ENCODE measurements at places on chromosomes 5 and 9. TPM values are rescaled to one million over a fixed set of nuclear protein-coding genes. Genes with fewer than 3 reads are reported as not detected.
A peak's percentile ranks its signal among the peaks of the same experiment; 100 is the strongest.

DNA sequence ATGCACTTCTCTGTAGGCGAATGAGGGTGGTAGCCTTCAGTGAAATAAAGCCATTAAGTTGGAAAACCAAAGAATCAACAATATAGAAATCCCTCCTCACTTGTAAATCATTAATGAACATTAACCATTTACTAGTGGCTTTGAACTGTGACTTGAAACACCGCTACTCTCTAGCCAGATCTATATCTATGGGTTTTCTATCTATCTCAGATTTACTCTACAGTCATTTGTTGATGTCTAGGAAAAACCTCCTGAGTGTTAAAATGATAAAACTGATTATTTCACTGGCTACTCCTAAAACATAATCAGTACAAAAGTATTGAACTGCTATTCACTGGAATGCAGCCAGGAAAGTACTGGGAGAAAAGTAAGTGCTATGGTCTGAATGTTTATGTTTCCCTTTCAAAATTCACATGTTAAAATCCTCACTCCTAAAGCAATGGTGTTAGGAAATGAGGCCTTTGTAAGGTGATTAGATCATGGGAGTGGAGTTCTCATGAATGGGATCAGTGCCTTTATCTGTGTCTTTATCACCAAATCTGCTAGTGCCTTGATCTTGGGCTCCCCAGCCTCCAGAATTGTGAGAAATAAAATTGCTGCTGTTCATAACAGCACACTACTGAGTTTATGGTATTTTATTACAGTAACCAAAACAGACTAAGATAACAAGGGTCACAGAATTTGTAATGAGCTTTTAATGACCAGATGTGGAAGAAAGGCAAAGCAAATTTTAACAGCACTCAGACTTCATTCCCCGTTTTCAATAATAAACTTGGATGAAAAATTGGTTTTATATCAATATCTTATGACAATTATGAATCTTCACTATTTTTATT, 8.6 kb upstream of the OXCT1 start:
- no peak overlapping the region for H3K4me3 ChIP-seq
- H3K4me1 ChIP-seq: peaks cover 12% of the 10 kb centered on the region
- no peak overlapping the region for H3K27ac ChIP-seq
- H3K27me3 ChIP-seq: peaks cover 9% of the 10 kb centered on the region

DNA sequence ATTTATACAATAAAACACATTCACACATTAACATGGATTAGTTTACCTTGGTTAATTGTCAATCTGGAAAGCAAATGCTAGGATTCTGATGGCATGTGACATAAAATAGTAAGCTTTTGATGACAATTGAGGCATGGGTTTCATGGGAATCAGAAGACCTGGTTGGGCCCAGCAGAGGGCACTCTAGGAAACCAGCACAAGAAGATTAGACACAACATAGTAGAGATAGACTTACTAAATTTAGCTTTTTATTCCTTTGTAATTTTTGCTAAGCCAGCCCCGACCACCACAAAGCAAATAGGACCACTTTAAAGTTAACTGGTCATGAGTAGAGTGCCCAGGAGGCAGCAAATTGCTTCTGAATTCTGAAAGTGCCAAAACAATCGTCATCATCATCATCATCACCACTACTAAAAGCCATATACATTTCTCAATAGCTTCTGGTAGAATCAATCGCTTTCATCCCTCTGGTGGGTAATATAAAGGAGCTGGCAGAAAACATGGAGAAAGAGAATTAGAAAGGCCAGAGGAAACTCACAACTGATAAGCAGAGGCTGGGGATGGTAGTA, 163.2 kb downstream of the ARRDC3 start:
- H3K27me3 ChIP-seq: no peaks in the 10 kb centered on the region
- DNase-seq: peak; percentile 20
- no peaks in the 10 kb centered on the region for H3K4me1 ChIP-seq
- no peak overlapping the region for H3K27ac ChIP-seq
- no peaks in the 10 kb centered on the region for H3K36me3 ChIP-seq

DNA sequence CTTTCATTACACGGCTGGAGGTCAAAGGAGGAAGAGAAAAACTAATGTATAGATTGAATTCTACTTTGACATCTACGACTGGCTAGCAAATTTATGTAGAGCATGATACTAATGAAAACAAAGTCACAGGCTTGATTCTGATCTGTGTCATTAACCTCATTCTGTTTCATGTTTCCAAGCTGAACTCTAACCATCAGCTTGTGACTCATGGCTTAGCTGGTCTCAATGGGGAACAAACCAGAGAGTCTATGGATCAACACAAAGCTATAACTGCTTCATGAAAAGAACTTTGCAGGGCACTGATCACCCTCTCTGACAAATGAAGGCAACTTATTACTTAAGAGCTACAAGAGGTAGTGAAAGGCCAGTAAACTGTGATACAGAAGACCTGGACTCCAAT, 23.6 kb upstream of the PDE4D start:
- H3K27ac ChIP-seq: no peak overlapping the region
- no peaks in the 10 kb centered on the region for H3K4me1 ChIP-seq
- no peaks in the 10 kb centered on the region for H3K36me3 ChIP-seq
- H3K27me3 ChIP-seq: no peaks in the 10 kb centered on the region
- no peak overlapping the region for H3K4me3 ChIP-seq
- DNase-seq: no peak

DNA sequence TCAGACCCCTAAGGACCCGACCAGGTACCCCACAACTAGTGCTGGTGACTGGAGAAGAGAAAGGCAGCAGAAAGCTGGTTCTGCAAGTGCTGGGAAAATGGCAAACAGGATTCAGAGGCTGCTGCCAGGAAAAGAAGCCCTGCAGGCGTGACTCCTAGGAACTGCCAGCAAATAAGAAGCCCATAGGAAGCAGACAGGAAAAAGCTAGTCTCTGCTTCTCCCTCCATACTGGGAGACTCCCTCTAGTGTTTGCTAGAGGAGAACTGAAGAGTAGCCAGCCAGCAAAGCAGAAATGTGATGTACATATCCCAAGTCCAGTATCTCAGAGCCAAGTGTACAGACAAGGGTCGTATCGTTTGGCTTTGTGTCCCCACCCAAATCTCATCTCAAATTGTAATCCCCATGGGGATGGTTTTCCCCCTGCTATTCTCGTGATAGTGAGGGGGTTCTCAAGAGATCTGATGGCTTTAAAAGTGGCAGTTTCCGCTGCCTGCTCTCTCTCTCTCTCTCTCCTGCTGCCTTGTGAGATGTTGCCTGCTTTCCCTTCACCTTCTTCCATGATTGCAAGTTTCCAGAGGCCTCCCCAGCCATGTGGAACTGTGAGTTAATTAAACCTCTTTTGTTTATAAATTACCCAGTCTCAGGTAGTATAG, 38.1 kb upstream of the TUSC1 start:
- no peak for DNase-seq
- H3K27ac ChIP-seq: no peak overlapping the region
- H3K27me3 ChIP-seq: no peaks in the 10 kb centered on the region
- H3K36me3 ChIP-seq: no peaks in the 10 kb centered on the region

DNA sequence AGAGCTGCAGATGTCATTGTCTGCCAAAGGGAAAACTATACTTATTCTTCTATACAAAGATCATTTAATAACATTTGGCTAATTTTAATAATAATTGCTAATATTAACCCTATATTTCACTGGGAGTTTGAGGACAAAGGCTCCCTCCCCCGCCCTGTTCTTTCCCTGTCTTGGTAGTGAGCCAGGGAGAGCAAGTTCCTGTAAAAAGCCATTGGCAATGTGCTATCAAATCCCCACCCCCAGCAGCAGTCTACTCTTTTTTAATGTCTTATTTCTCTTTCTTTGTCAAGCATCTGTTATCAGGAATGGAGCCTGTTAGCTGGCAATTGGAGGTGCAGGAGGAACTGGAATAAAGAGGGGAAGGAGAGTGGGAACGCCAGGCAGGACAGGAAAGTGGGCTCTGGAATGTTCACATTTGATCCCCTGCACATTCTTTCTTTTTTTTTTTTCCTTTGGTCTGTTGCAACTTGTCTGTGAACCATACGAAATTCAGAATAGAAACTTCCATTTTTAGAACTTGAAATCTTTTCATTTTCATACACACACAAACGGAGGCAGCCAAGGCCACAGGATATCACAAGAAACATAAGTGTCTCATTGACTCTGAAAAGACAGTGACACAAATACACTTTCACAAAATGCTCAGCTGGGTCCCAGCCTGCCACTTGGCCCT, 664.8 kb upstream of the ZNF608 start:
- H3K4me3 ChIP-seq: no peak overlapping the region
- no peak for DNase-seq
- H3K36me3 ChIP-seq: no peaks in the 10 kb centered on the region
- peaks cover 7% of the 10 kb centered on the region for H3K4me1 ChIP-seq

DNA sequence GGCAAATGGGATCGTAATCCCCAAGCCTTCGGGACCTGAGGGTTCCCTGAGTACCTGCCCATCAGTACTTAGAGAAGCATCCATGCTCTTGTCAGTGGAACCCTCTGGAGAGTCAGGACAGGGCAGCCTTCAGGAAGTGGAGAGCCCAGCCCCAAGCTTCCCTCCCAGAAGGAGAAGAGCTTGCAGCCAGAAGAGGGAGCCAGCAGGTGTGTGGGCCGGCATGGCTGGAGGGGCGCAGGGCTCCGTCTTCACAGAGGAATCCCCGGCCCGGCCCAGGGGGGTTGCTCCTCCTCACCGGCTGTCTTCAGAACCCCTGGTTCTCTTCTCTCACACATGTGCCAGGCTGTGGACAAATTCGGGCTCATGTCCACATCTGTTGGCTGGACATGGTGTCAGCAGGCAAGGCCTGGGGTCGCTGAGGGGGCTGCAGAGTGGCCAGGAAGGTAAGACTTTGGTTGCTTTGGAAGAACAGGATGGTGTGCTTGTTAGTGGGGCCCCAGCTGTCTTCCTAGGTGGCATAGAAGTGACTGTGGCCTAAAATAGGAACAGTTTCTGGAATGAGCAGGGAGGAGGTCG, 58.9 kb upstream of the RXRA start:
- peaks cover 5% of the 10 kb centered on the region for H3K4me1 ChIP-seq
- peaks cover 13% of the 10 kb centered on the region for H3K27me3 ChIP-seq
- H3K27ac ChIP-seq: no peak overlapping the region
- DNase-seq: no peak
- no peak overlapping the region for H3K4me3 ChIP-seq
- H3K36me3 ChIP-seq: no peaks in the 10 kb centered on the region

Gene RBM27
- total RNA-seq: 24.3 TPM

Gene GMCL2
- total RNA-seq: not detected

Gene NPR3
- 0.24 TPM for total RNA-seq

DNA sequence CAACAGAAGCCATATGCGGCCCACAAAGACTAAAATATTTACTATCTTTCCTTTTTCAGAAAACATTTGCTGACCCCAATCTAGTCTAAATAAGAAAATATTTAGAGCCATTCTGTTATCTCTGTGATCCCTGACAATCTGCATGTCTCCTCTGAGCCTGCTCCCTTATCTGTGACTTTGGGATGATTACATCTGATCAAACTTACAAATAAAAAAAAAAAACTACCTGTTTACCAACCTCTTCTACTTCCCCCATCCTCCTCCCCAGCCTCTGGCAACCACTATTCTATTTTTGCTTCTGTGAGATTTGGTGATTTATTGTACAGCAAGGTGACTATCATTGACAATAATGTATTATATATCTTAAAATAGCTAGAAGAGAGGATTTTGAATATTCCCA, 176.3 kb upstream of the CD180 start:
- no peaks in the 10 kb centered on the region for H3K36me3 ChIP-seq
- peaks cover 17% of the 10 kb centered on the region for H3K27me3 ChIP-seq
- peaks cover 13% of the 10 kb centered on the region for H3K4me1 ChIP-seq

Gene SMIM33
- 0.35 TPM for total RNA-seq

DNA sequence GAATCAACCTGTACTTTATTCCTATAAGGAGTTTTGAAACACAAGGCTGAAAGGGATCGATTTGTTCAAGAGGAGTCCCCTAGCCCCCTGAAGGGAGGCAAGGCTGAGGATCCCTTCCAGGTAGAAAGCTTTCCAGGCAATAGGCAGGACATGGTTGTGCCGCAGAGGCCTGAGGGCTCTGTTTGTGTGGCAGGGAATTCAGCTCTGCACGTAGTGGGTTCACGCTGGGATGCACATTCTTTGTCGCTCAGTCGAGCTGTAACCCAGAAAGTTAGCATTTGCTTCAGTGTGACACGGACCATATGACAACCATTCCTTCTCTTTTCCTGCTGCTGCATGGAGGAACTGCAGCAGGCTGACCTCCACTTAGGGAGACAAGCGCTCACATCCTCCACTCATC, 65.6 kb upstream of the TRIO start:
- H3K36me3 ChIP-seq: no peaks in the 10 kb centered on the region
- H3K4me3 ChIP-seq: no peak overlapping the region
- no peak overlapping the region for H3K27ac ChIP-seq
- H3K27me3 ChIP-seq: peaks cover 9% of the 10 kb centered on the region
- H3K4me1 ChIP-seq: no peaks in the 10 kb centered on the region
- DNase-seq: no peak

Gene SUSD1
- total RNA-seq: 6.6 TPM

DNA sequence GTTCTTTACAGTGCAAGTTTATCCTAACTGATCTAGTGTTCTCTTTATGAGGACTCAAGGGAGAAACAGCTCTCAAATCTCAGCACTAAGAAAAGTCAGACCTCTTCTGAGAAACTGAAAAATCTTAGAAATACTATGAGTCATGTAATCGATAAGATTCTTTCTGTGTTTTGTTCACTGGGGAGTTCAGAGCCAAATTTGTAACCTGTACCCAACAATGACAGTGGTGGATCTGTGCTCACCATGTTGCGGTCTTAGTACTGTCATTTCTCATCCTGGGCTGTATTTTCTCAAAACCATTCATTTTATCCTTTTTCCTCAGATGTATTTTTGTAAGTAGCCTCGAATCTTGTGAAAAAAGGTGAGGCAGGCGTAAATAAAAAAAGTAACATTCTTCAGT, 146.4 kb downstream of the ACER2 start:
- H3K36me3 ChIP-seq: no peaks in the 10 kb centered on the region
- peaks cover 6% of the 10 kb centered on the region for H3K4me1 ChIP-seq
- H3K27ac ChIP-seq: no peak overlapping the region
- no peak for DNase-seq

All from activated T-cell treated with anti-CD3 and anti-CD28 coated beads, Interleukin-2, amount 50 U/mL, for 72 hours (primary cell).